ENCODE measurements at places on chromosomes 11 and 22.
A peak's percentile ranks its signal among the peaks of the same experiment; 100 is the strongest.

DNA sequence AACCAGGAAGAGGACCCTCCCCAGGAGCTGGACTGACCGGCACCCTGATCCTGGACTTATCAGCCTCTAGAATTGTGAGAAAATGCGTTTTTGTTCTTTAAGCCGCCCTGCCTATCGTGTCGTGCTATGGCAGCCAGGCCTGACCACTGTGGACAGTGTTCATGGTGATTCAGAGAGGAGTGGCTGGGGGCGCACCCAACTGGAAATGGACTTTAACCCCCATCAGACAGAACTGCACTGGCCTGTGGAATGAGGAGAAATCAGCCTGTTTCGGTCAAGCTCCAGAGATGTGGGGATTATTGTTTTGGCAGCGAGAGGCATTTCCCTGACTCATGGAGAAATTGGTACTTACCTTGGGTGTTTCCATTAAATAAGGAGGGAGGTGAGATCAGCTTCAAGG is 1437.8 kb downstream of the BRD1 start:
- no peak for DNase-seq

DNA sequence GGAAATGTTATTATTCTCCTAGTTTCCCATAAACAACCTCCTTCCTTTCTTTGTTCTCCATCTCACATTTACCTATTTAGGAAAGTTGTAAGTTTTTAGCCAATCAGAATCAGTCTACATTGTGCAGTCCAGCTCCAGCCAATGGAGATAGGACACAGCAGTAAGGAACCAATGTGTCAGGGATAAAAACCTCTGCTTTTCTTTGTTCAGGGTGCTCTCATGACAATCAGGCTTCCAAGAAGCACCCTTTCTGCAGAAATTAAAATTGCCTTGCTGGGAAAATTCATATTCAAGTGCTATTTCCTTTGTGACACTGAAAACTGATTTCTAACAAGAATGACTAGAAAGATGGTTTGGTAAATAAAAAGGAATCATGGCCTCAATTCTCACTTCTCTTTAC is 14.6 kb downstream of the SCGB2A1 start:
- no peak for DNase-seq

DNA sequence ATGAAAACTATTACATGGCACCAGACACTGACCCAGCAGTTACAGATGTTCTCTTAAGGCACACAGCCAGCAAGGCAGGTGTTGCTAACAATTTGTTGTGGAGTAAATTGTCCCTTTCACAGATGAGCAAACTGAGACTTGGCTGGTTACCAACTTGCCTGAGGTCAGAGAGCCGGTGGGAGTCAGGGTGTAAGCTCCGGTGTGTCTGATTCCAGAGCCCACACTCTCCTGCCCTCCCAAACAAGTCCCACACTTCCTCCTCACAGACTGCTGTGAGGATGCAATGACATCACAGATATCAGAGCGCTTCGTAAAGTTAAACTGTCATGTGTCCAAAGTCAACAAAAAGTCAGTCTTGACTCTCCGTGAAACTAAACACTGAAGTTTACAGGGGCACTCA is 12.5 kb downstream of the GDPD5 start:
- DNase-seq: no peak

- DNase-seq: peak; percentile 22
Measured at GRCh38 chr11:35487532-35488078, 37.8 kb downstream of the PAMR1 start.

Data from NCI-H146 (cell line).